ENCODE measurements at places on chromosomes 3 and 15.

GRCh38 chr3:192364316-192364715 lies 363.0 kb downstream of the FGF12 start:
- no peak for DNase-seq

DNA sequence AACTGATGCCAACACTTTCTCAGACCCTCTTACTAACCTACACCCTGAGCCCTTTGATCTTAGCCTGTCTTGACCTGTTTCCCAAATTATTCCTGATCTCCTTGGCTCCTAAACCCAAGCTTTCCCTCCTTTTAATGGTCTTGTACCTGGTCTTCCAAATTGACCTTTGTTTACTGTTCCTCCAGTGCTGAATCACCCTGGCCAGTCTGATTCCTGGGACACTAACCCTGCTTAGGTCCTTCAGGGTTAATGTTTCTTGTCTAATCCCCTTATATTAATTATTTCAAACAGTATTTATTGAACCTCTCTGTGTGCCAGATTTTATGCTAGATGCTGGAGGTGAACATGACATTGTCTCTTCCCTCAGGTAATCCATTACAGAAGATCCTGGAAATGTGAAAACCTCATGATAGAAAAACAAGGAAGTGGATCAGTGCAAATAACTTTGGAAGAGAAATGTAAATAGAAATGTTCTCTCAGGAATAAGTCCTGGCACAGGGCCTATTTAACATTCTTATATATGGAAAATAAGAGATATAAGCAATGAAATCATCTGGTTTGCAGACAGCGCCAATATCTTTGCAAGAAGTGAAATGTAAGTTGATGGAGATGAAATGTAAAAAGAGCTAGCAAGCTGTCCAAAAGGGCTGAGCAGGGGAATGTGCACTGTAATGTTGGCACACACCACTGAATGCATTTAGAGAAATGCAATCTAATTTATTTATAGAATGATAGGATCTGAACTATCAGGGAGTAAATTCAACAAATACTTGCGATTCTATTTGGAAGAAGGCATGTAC lies 20.7 kb downstream of the HGD start:
- DNase-seq: no peak

DNA sequence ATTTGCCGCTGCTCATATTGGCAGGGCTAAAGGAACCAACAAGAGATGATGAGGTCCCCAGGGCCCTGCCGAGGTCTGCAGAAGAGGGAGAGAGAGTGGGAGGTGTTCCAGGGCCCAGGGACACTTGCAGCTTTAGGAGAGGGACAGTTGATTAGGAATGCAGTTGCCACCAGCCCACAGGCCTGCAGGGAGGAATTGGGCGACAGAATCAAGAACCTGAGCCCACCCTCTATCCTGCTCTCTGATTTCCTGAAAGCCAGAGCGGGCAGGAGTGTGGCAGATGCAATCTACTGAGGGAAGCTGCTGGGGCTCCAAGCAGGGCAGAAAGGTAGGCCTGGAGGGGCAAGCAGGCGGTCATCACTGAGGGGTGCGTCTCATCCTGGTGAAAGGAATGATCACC lies 12.1 kb upstream of the PRR23E start:
- no peak for DNase-seq

DNA sequence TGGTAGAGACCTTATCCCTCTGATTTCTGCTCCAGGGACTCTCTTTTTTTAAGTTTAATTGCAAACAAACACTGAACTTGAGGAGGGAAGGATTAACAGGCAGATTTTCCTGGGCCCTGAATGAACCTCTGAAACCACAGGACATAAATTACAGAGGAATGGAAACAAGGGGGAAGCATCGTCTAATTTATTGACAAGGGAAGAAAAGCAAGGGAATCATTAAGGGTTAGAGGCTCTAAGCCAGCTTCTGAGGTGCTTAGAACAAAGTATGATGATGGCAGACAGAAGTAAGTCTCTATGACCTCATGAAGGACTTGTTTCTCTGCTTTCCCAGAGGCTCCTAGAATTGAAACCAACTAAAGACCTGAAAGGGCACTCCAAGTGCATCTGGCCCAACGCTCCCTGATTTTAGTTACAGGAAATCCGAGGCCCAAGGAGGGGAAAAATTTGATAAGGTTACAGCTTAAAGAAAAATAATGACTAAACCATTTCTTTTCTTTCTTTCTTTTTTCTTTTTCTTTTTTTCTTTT lies 244.7 kb upstream of the NR2E3 start:
- no peak for DNase-seq

DNA sequence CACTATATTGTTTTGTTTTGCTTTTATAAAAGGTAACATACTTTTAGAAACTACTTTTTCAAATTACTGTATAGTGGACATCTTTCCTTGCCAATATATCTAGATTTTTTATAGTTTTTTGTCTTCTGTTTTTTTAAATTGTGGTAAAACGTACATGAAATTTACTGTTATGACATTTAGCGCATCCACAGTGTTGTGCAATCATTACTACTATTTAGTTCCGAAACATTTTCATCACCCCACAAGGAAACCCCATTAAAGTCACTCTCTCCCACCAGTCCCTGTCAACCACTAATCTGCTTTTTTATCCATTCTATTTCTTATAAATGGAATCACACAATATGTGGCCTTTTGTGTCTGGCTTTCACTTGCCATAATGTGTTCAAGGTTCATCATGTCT lies 54.8 kb downstream of the TMEM266 start:
- no peak for DNase-seq

- no peak for DNase-seq
These were observed 34.7 kb downstream of the HMCES start for GRCh38 chr3:129313415-129313664.

GRCh38 chr3:105513042-105513441 lies 146.3 kb downstream of the ALCAM start:
- DNase-seq: no peak

GRCh38 chr15:86087808-86088207 lies 8.1 kb downstream of the AGBL1 start:
- DNase-seq: no peak

GRCh38 chr3:143314251-143315093 lies 194.9 kb downstream of the CHST2 start:
- no peak for DNase-seq

- no peak for DNase-seq
These were observed 93.0 kb downstream of the NECTIN3 start for GRCh38 chr3:111164621-111165020.

DNA sequence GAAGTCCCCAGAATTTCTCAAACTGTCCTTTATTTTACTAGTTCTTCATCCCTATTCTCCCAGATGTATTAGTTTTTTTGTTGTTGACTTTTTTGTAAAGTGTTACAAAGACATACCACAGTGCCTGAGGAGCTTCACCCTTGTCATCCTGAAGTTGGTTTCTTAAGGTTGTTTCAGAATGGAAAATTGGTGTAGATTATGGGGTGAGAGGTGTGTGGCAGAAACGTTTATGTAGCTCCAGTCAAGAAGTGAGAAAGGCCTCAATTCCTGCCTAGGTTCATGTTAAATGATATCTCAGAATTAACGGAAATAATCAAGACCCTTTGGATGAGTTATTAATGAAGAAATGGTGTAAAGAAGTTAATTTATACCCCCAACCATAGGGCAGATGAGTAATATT lies 6.8 kb downstream of the EDEM1 start:
- no peak for DNase-seq

- no peak for DNase-seq
These were observed 205.1 kb downstream of the GAP43 start for GRCh38 chr3:115828401-115828800.

DNA sequence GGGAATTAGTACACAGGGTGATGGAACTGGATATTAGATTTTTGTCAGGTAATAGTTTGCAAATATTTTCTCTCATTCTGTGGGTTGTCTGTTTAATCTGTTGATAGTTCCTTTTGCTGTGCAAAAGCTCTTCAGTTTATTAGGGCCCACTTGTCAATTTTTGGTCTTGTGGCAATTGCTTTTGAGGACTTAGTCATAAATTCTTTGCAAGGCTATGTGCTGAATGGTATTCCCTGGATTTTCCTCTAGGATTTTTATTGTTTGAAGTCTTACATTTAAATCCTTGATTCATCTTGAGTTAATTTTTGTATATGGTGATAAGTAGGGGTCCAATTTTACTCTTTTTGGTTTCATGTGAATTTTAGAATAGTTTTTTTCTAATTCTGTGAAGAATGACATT lies 111.3 kb downstream of the ARRDC4 start:
- no peak for DNase-seq

DNA sequence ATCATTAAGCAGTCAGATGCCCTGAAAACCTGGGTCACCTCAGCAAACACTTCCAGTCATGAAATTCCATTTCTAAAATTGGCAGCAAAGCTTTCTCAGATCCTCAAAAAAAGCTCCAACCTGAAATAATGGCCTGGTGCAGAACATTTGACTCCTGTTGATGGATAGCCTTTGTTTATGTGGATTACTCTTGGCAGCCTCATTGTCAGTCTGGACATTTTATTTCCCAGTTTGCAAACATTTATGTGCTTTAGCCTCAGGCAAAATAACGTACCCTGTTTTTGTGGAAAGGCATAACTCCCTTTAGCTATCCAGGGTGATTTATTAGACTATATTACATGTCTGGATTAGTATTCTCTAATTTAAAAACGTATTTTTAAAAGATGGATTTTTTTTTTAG lies 53.9 kb downstream of the PXYLP1 start:
- DNase-seq: no peak

GRCh38 chr15:85878828-85879225 lies 84.1 kb upstream of the KLHL25 start:
- no peak for DNase-seq

GRCh38 chr3:134378818-134379217 lies 4.6 kb upstream of the AMOTL2 start:
- DNase-seq: no peak

DNA sequence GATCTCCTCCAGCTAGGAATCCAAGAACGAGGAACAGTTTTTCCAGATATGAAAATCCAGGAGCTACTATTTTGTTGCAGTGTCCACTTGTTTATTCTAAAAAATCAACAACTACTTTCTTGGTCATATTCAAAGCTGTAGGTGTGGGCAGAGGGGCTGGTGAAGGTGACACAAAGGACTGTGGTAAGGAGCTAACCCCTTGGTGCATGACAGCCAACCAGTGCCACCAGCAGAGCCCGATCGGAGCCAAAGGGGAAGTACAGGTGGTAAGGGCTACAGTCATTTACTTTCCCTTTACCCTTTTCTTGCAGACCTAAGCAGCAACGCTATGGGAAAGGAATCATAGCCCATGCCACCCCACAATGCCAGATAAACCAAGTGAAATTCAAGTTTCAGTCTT lies 30.7 kb downstream of the PLA1A start:
- DNase-seq: no peak

GRCh38 chr3:119395923-119396358 lies 67.5 kb downstream of the TMEM39A start:
- no peak for DNase-seq

DNA sequence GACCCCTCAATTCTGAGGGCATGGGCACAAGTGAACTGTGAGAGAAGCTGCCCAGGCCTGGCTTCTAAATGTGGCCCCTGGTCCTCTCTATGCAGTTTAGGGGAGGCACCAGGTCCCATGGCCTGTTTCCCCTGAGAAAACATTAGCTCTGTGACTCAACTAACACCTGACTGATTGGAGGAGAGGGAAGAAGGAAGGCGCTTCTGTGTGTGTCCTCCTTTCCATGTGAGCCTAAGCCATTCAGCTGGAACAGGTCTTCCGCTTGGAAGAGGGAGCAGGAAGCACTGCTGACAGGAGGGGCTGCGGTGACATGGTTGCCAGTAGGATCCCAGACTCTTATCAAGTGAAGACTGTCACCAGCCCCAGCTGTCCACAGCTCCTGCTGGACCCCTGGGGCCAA lies 79.5 kb downstream of the MYLK start:
- no peak for DNase-seq

DNA sequence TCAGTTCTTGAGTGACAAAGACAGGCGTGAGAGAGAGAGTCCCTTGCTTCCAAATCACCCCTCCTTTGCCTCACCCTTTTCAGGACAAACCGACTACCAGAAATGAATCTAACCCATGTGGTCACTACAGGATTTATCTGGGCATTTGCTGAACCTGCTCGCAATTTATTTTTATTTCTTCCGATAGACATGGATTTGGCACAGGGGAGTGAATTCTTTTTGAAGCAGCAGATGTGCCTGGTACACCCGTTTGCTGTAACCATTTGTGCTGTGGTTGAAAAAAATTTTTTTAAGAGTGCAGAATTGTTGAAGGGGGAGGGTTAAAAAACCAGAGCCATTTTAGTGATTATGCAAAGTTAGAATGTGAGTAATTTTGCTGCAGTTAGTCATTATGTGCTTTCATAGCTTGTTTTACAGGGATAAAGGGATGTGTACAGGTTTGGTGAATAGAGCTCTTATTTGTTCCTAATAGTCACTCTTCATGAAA lies 442.0 kb downstream of the LPP start:
- DNase-seq: no peak

DNA sequence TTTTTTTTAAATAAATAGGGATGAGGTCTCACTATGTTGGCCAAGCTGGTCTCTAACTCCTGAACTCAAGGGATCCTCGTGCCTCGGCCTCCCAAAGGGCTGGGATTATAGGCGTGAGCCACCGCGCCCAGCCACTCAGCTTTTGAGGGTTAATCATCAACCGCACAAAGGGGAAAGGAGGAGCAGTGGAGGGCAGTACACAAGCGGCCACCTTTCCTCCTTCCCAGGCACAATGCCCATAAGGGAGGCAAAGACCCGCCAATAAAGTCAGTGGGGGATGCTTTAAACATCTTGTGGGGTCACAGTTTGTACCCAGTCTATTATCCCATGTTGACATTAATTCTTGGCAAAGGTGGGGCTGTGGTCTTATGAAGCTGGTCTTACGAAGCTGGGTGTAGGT lies 32.4 kb downstream of the EHD4 start:
- no peak for DNase-seq

- no peak for DNase-seq
These were observed 469.1 kb downstream of the SOX2 start for GRCh38 chr3:182180654-182181385.

DNA sequence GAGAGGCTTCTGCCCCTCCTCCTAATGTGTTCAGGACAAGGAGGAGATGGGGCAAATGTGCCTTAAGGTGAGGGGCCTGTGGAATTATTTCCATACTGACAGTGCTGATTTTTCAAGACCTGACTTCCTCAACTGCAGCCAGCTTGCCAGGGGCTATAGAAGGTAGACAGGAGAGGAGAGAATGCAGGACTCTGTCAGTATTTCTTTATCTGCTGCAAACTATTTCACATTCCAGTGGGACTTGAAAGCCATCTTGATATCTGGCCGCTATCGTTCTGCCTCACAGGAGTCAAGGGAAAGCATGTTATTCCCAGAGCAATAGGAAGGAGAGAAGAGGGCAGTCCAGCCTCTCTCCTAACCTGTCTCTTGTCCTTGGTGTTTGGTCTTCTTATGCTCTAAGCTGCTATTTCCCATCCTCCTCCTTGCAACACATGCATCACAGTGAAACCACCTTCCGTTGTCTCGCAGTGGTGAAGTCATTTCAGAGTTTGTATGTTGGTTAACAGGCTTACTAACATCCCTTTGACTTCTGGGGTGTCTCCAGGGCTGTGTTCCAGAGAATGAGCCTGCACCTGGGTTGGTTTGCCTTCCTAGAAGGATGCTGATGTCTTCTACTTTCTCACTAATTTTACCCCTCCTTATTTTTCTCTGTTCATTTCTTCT lies 95.1 kb upstream of the MRPS22 start:
- no peak for DNase-seq

GRCh38 chr3:14411988-14412387 lies 9.6 kb downstream of the SLC6A6 start:
- DNase-seq: no peak

All from iPS-NIHi11 (cell line).